ENCODE measurements at places on chromosomes 2 and 18.
A peak's percentile ranks its signal among the peaks of the same experiment; 100 is the strongest.

GRCh38 chr2:52919673-52920072 lies 847.9 kb upstream of the CHAC2 start:
- DNase-seq: no peak

DNA sequence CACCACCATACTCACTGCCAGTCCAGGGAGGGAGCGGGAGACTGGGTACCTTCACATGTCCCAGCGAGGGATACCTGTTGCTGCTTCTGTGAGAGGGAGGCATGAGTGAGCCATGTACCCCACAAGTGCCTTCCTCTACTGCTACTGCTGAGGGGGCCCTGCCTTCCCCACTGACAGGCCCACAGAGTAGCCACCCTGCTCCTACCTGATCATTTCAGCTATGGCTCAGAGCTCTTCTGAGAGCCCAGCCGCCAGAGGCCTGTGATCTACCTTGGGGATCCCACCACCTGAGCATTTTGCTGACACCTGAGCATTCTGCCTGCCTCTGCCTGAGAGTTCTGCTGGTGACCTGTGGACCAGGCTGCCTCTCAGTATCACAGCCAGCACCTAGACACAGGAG lies 137.6 kb downstream of the FSIP2 start:
- DNase-seq: no peak

GRCh38 chr18:3468833-3469232 lies 18.9 kb downstream of the TGIF1 start:
- peak; percentile 87 for DNase-seq

DNA sequence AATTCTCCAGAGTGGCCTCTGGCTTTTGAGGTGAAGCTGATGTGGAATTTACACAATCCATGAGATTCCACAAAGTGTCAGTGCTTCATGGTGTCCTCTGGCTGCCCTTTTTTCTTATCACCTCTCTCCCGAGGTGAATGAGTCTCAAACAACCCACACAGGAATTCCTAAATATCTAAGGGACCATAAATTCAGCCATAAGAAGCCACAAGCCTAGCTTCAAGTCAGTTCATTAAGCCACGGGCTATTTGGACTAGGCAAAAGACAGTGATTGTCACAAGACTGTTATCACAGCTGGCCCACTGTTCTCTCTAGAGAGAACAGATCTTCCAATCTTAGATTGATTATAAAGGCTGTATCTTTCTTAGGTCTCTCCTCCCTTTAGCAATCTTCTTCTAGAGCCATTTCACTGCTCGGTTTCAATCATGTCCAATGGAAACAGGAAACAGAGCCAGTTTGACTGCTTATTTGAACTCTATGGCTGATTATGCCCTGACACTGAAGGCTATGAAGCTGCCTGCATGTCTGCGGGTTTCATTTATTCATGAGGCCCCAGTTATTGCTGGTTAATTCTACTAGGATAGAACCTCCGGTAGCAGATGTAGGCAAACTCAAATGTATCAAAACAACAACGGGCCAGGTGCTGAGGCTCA lies 4.1 kb downstream of the NEMP2 start:
- peak; percentile 81 for DNase-seq

- DNase-seq: no peak
These were observed 678.3 kb downstream of the NYAP2 start for GRCh38 chr2:226077841-226078240.

DNA sequence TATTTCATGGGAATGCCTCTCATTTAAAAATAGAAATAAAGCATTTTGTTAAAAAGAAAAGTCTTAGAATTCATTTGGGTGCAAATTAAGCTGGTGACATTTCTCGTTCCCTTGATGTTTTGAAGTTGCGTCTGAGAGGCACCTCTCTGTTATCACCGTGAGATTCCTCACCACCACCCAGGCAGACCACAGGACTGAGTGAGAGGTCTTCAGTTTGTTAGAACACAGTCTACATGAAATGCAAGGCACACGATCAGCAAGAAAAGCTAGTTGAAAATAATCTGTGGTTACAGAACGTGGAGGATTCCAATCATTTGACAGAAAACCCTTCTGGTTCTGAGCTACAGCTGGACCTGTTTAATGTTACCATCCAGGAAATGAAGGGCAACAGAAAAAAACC lies 116.0 kb downstream of the UXS1 start:
- no peak for DNase-seq

GRCh38 chr18:44791520-44791919 lies 110.8 kb downstream of the SETBP1 start:
- no peak for DNase-seq

- no peak for DNase-seq
These were observed 7.7 kb upstream of the MAL start for GRCh38 chr2:95017836-95018235.

GRCh38 chr2:19119326-19120001 lies 239.0 kb downstream of the OSR1 start:
- DNase-seq: no peak

DNA sequence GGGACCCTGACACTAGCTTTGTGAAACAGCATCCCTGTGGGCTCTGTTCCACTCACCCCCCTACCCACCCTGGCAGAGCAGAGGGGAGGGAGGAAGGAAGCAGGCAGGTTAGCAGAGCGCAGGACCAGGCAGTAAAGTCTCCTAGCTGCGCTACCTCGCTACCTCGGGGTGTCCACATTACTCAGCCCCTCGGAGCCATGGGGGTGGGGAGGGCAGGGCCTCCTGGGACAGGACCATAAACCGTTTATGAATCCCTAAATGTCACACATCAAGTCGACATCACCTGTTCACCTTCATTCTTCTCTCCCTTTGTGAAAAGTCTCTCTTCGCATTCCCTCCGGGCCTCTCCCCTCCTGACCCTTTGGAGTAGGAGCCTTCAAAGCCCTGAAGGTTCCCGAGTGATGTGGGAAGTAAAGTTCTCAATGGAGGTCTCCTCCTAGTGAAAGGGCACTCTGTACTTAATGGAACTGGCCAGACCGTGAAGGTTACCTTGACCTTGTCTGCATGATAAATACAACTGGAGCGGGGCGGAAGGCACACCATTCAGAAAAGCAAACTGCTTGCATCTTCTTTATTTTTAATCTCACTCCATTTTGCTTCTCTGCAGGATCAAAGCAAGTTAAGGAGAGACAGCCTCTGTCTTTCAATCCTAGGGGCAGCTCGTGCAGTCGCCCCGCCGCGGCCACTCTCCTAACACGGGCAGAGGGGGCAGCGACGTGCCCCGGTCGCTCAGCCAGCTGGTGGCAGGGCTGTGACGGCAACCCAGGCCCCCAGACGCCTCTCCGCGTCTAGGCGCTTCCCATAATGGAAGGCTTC lies 23.7 kb upstream of the SMAD7 start:
- no peak for DNase-seq

DNA sequence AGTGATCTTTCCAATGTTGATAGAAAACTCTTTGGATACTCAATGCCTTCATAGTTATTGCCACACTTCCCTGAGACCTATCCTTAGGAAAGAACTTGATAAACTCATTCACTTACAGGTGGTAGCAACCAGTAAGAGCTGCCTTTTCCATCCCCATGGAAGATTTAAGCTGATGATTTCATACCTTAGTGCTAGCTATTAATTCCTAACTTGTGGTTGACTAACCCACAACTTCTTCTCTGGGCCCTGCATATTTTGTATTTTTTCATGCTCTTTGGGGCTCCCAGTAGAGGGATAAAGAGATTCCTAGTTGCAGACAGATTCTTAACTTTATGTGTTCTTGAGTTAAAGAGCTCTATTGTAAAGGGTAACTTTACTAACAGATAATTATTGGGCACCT lies 25.2 kb upstream of the SIX3 start:
- DNase-seq: no peak

GRCh38 chr2:121202541-121203310 lies 82.3 kb downstream of the TFCP2L1 start:
- no peak for DNase-seq

- no peak for DNase-seq
These were observed 510.0 kb upstream of the ZEB2 start for GRCh38 chr2:145029873-145030272.

GRCh38 chr18:57970356-57971095 lies 73.5 kb upstream of the NEDD4L start:
- DNase-seq: peak; percentile 35

DNA sequence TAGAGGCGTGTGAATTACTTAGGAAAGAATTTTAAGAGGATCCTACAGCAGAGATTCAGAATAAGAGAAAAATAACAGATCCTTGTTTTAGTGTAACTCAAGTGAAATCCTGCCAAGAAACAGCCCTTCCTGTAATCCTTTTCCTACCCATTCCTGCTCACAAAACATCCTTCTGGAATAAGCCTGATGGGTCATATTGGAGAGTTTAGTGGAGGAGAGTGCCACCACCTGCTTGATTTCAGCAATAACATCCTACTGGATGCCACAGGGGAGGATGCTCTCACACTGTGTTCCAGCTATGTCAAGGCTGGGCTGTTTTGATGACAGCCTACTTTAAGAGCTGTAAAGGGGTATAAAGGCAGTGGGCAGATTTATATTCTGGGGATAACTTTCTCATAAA lies 54.8 kb upstream of the CCDC178 start:
- DNase-seq: peak; percentile 68

DNA sequence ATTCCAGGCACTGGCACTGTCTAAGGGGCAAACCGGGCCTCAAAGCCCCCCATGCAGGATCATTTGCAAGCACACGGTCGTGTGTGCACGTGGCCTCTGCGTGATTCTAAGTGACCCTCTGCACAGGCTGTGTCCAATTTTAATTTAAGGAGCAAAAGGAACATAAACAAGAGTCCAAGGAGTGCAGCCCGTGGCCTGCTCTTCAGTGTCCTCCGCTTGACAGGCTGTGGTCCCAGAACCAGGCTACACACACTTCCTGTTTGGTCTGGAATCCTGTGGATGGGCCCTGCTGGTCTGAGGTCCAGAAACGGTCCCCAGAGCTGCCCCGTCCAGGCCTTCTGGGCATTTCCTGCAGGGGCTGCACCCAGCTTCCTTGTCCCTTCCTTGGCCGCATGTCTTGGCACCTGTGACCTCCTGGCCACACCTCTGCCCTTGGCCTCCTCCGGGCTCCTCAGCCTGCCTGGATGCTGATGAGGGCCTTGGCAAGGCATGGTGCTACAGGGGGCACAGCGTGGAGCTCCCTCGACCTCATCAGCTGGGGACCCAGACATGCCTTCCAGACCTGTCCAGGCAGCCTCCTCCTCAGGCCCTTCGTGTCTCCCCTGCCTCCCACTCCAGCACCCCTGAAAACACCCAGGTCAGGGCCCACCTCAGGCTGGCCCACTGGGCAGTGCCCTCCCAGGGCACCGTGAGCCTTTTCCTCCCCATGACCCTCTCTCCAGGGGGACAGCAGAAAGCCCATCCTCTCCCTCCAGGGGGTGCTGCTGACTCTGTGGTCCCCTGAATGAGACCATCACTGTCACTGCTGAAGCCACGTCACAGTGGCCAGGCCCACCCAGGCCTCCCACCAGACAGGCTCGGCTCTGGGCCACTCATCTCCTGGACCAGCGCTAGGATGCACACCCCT lies 136.4 kb upstream of the GPC1 start:
- DNase-seq: no peak

DNA sequence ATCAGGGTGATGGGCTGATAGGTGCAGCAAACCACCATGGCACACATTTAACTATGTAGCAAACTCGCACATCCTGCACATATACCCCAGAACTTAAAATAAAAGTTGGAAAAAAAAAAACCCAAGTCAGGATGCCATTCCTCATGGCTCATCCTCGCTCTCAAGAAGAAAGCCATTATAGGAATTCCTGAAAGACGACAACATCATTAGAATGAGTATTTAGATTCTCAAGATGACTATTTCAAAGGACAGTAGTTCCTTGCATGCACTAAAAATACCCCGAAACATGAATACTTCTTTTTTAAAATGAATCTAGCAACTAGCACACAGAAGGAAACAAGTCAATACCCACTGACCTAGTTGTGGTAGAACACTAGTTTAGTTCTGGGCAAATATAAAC lies 285.8 kb upstream of the REV1 start:
- no peak for DNase-seq

DNA sequence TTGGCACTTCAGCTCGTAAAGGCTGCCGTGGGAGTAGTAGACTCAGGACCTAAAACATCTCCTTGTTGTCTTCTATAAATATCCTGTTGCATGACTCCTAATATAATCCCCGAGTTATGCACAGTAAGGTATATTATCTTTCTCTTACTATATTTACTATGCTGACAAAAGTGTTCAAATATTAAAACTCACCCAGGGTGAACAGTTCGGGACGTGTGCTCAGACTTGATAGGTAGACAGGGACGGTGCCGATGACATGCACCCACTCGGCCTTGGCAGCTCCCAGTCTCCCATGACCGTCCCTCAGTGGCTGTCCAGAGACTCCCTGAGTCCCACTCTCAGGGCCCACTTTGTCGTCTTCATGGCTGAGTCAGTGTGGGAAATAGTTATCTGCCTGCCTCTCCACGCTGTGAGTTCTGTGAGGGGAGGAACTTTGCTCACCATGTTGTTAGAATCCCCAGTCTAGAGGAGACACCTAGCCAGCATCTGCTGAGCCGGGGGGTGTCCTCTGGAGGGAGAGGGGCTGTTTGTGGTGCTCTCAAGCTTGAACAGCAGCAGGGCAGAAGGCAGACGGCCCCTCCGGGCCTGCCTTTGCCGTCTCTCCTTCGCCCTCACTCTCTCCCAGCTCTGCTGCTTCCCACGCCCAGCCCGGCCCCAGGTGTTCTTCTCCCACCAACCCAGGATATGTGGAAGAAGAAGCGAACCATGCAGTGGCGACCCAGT lies 75.0 kb downstream of the DGKD start:
- no peak for DNase-seq

DNA sequence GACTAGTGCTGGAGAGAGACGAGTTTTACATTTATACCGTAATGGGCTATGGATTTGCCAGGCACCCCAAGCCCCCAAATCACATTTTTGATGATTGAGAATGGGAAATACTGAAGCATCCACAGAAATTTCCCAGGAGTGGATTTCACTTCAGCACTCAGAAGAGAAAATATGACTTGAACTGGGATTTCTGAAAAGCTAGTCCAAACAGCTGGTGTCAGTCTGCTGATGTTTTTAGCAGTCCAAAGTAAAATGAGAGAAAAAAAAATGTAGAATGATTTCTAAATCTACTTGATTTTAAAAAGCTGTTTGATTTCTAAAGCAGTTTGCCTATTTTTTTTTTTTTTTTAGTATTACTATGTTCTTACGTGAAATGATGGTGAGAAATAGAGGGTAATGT lies 105.0 kb downstream of the PLEKHM3 start:
- no peak for DNase-seq

DNA sequence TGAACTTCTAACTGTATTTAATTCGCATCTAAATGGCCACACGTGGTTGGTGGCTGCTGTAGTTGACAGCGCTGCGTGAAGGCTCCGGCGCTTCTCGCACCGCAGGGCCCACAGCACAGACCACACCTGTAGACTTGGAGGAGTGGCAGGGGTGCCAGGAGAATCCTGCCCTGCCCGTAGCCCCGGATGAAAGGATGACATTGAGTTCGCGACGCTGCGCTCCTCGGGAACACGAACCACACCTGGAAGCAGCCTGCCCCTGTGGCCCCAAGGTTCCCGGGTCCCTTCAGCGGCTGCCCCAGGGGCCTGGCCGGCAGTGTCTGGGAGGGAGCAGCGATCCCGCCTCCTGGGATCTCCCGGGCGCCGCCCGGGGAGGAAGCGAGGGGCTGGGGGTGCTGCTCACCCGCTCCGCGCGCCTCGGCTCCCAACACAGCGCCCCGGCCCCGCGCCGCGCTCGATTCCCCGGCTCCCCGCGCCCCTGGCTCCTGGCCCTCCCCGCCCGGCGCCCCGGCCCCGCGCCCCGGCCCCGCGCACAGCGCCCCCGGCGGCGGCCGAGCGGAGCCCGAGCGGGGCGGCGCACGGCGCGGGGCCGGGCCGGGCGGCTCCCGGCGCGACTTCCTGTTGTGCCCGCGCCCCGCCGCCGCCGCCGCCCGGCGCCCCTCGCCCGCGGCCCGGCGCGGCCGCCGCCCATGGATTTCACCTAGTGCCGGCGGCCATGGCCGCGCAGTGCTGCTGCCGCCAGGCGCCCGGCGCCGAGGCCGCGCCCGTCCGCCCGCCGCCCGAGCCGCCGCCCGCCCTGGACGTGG lies at the start of gene RNPEPL1:
RNPEPL1 (plus strand) TSS at position 613 of the 806 bp plus-strand sequence; CDS start at position 716, 103 bp downstream.
- peak; percentile 74 for DNase-seq
